ENCODE measurements at places on chromosomes 7 and 10.
A peak's percentile ranks its signal among the peaks of the same experiment; 100 is the strongest.

- DNase-seq, result no peak
These were observed 766.0 kb upstream of the POT1 start for GRCh38 chr7:125695626-125696025.

DNA sequence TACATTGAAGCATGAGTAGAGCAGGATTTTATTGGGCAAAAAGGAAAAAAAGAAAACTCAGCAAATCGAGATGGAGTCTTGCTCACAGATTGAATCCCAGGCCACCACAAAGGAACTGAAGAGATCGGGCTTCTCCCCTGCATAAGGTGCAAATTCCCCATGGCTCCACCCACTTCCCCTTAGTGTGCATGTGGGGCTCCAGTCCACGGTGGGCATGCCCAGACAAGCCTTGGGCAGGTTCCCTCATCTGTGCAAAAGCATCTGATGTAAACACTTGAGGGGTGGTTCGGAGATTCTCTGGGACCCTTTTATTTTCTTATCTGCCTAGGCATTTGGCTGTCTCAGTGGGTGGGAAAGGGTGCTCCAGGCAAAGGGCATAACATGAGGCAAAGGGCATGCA lies 150.7 kb downstream of the CFTR start:
- DNase-seq, result no peak

- DNase-seq, result no peak
These were observed 657.4 kb upstream of the ZWINT start for GRCh38 chr10:57018452-57018851.

DNA sequence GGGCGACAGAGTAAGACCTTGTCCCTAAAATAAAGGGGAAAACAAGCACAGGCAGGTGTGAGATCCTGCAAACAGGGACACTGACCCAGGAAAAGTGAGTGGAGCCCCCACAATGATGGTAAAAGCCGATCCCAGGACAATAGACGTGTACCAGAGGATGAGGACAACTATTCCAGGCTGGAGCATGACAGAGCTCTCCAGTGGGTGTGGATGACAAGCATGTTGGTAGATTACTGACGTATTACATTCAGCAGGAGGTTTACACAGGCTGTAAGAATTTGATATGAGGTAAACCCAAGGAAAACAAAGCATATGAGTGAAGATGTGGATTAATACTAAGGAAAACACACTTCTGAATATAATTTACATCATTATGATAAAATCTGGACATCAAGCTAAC lies 27.8 kb upstream of the SMURF1 start:
- DNase-seq, result no peak

GRCh38 chr7:101422356-101423195 lies 59.9 kb downstream of the COL26A1 start:
- no peak for DNase-seq

DNA sequence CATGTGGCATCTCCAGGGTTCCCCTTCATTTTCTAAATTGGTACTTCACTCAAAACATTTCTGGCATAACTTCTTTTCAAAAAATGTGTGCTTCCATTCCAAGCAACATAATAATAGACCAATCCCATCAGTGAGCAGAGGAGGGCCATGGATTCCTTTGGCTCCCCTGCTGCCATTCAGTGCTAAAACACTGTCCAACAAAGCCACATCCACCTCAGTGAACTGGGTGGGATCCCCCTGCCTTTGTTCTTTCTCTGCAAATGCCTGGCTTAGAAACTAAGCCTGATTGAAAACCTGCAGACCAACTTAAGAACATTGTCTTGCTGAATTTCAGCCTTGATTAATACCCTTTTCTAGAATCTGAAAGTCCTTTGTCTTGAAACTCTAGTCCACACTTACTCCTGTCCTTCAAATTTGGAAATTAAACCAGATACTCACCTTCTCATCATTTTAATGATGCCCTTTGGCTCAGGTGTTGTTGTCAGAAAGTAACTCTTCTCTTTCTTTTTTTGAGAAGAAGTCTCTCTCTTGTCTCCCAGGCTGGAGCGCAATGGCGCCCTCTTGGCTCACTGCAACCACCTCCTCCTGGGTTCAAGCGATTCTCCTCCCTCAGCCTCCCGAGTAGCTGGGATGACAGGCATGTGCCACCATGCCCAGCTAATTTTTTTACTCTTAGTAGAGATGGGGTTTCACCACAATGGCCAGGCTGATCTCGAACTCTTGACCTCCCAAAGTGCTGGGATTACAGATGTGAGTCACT lies 132.3 kb downstream of the PLXNA4 start:
- no peak for DNase-seq

DNA sequence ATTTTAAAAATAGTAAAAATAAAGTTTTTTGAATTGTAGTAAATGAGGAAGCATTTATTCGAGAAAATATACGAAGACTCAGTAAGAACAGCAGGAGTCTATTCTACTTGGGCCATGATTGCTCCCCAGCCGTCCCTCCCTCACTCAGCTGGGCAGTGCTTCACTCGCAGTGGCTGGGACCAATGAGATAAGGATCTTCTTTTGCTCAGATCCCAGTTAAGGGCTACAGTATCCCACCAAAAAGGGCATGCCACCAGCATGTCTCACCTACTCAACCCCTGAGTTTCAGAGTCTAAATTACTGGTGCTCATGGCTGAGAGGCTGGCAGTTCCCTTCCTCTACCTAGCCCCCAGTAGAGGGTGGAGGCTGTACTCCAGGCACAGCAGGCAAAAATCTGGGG lies 455.7 kb upstream of the PFKP start:
- no peak for DNase-seq

DNA sequence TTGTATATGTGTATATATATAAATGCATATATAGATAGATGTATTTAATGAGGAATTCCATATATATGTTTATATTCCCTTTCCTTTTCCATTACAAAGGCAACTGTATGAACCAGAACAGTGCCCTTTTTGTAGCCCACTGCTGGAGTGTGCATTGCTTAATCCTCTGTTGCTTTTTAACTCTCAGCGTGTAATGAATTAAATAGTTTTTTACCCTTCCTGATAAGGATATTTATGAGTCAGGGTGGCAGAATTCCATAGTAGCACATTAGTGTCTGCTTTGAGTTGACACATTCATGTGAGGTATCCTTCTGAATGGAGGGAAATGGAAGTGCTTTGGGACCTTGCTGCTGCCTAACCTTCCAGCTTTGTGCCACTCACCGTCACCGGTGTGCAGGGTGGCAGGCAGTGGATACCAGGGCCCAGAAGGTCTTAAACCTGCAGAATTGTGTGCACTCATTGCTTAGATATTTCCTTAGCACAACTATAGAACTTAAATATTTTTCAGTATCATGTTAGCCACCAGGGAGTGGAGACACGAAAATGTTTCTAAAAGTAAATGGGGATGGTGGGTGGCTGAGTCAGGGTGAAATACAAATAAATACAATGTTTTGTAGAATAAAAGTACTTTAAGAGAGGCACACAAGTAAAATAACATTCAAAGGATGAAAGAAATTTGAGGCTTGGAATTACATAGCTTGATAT lies 117.9 kb downstream of the SND1 start:
- DNase-seq, result no peak

- DNase-seq, result no peak
These were observed 3.0 kb downstream of the RET start for GRCh38 chr10:43079856-43080255.

GRCh38 chr10:58237014-58237834 lies 30.5 kb downstream of the IPMK start:
- DNase-seq, result no peak

DNA sequence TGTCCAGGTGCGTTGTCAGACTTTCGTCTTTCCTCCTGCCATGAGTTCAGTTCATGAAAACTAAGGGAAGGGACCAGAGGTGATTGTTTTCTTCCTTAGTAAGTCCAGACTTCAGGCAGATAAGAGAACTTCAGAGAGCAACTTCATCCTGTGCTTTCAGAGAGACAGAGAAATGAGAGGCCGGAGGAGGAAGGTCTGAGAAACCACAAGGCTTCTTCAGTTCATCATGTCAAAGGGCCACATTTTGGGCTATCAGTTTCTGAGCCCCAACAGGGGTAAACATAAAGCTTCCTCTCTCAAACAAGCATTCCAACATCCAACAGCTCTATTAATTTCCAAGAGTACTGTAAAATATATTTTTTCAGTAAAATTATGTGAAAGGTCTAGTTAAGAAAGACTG lies 668.4 kb upstream of the NRP1 start:
- DNase-seq, result no peak

DNA sequence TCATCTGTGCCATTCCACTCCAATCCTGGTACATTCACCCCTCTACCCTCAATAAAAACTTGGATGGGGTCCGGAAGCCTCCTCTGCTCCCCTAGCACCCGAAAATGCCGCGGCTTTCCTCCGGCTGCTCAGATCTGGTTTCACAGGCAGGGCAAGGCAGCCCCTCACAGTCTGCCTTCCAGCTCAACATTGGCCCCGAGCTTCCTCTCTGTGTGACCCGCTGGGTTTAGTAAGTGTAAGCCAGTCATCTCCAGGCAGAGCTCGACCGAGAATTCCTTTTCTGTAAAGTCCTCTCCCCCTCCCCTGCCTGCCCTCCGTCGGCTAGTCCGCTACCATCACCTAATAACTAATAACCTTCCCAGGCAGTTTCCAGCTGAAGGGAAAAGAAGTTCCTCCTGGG lies 3.4 kb downstream of the INHBA start:
- no peak for DNase-seq

- no peak for DNase-seq
These were observed 187.7 kb upstream of the SH2B2 start for GRCh38 chr7:102098986-102099385.

DNA sequence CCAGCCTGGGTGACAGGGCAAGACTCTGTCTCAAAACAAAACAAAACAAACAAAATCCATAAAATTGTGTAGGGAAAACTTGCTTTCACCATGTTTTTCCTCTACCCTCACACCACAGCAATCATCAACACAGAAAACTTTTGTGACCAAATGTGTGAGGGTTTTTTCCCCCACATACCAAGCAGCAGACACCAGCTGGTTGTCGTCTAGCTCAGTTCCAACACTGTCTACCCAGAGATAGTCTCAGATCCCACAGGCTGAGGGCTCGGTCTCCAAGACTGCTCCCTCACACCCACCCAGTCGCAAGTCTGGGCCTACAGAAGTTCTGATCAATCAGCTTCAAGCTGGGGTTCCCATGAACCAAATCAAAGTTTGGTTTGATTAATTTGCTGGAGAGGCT lies 322.4 kb upstream of the MAGI2 start:
- DNase-seq, result no peak

- peak; percentile 48 for DNase-seq
These were observed 4.0 kb upstream of the LEP start for GRCh38 chr7:128236924-128237586.

GRCh38 chr10:76405922-76406321 lies 974.5 kb downstream of the LRMDA start:
- DNase-seq, result no peak

DNA sequence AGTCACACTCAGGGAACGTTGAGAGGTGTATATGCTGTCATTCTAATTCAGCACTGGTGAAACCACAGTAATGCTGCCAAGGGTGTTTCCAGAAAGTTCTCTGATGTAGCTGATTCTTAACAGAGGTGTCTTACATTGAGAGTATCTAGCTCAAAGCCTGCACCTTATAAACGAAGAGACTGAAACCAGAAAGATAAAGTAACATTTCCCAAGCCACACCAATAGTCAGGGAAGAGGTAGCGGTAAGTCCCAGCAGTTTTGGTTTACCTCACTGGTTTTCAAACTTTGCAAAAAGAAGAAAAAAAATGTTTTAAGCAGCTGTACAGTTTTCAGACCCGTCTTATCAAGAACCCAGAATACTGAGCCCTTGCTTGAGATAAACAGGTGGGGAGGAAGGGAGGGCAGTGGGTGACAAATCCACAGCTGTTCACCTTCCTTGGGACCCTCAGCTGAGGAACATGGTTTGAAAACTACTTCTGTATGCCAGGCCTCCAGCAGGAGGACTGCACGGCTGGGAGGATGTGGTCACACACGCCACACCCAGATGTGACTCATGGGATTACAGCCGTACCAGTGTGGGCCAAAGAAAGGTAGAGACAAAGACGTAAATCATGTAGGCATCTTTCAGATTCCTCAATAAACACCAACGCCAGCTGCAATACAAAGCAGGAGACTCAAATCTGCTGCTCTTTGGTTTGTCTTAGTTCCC lies 63.9 kb upstream of the GSDME start:
- DNase-seq, result peak; percentile 23

DNA sequence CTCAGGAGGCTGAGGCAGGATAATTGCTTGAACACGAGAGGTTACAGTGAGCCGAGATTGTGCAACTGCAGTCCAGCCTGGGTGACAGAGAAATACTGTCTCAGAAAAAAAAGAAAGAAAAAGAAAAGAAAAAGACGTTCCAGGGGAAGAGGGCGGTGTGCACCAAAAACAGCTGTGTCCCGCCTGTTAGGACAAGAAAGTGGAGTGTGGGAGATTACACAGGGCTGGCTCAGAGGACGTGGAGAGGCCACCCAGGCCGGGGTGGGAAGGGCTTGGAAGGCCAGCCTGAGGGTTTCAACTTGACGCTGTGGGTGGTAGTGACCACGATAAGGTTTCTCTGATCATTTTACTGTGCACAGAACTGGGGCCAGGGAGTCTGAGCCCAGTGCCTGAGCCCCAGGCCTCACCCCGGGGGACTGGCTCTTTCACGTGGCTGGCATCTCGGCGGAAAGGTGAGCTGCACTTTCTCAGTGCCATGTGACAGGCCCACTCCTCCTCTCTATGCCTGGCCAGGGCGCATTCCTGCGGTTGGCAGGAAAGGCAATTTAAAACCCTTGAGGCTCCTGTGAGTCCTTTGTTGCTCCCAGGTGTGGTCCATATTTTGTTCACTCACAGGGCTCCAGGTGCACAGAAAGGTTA lies 13.9 kb downstream of the RHBDD2 start:
- DNase-seq, result peak; percentile 75

Data from NCI-H510A treated with DMSO at 0.1 percent for 48 hours (cell line).